ENCODE measurements at places on chromosomes 16 and 17.

DNA sequence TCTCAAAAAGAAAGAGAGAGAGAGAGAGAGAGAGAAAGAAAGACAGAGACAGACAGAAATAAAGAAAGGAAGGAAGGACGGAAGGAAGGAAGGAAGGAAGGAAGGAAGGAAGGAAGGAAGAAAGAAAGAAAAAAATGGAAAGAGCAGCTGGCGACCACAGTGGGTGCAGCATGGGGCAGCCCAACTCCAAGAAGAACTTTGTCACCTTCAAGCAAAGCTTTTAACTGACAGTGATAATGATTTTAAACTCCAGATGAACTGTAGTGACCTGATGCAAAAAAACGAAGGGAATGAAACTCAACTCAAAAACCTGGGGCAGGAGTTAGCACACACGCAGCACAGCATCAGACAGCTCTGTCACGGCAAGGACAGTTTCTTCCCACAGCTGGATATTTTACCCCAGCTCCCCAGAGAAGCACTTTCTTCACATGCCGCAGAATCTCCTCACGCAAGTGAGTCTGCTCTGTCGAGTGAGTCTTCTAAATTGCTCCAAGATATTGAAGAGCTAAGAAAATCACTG lies 5.0 kb upstream of the ARHGAP17 start:
- DNase-seq: no peak

DNA sequence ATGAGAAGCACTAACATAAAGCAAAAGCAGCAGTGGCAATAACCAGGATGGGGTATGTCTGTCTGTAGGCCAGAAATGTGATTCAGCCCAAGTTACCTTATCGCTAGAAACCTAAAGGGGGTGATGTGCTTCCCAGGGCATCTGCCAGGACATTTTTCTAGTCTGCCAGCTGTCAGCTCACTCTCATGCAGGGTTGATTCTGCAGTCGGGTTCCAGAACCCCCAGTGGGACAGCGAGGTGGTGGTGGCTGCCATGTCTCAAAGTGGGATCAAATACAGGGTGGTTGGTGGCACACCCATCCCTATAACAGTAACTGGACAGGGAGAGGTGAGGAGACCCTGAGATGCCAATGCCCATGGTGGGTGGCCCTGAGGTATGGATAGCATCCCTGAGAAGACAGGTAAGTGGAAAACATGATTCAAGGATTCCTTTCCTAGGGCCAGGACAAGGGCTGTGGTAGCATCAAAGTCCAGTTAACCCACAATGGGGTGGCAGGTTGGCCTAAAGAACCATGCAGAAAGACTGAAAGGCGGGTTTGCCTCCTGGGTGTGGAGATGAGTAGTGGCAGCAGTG lies 84.3 kb downstream of the TNFRSF13B start:
- DNase-seq: no peak

GRCh38 chr16:54233615-54234014 lies 53.0 kb downstream of the IRX3 start:
- DNase-seq: no peak

GRCh38 chr16:68909099-68909733 lies 65.9 kb downstream of the TANGO6 start:
- DNase-seq: no peak

DNA sequence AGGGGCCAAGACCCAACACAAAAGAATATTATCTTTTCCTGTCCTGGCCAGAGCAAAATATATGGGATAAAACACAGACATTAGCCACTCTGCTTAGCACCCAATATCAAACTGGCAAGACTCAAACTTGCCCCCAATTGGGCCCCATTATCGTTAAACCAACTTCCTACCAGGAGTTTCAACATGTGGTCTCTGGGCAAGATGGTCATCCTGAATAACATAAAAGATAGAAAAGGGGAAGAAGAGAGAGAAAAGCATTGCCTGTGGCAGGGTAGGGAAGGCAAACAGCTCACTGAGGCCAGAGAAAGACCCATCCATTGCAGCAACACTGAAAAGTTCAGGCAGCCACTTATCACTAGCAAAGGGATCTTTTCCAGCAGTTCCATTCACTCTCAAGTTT lies 502.1 kb downstream of the KIF2B start:
- DNase-seq: no peak

All from NCI-H2029 treated with DMSO at 0.1 percent for 48 hours (cell line).